GM12878 (cell line): ENCODE measurements at places on chromosomes 3 and 15.

GRCh38 chr3:69426967-69427304 lies 41.0 kb upstream of the FRMD4B start:
- H3K4me3 ChIP-seq, result no peak overlapping the region
- H3K4me1 ChIP-seq, result no peaks in the 10 kb centered on the region
- no peaks in the 10 kb centered on the region for H3K27me3 ChIP-seq
- no peaks in the 10 kb centered on the region for H3K36me3 ChIP-seq

DNA sequence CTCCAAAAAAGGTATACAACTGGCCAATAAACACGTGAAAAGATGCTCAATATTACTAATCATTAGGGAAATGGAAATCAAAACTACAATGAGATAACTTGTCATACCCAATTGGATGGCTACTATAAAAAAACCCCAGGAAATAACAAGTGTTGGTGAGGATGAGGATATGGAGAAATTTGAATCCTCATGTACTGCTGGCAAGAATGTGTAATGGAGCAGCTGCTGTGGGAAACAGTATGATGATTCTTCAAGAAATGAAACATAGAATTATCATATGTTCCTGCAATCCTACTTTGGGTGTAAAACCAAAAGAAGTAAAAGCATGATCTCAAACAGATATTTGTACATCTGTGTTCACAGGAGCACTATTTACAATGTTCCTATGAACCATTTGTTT lies 67.4 kb downstream of the RPLP1 start:
- H3K4me3 ChIP-seq, result no peak overlapping the region
- H3K36me3 ChIP-seq, result no peaks in the 10 kb centered on the region
- H3K4me1 ChIP-seq, result no peaks in the 10 kb centered on the region
- no peak overlapping the region for H3K27ac ChIP-seq
- H3K27me3 ChIP-seq, result peaks cover 10% of the 10 kb centered on the region
- no peak for DNase-seq

DNA sequence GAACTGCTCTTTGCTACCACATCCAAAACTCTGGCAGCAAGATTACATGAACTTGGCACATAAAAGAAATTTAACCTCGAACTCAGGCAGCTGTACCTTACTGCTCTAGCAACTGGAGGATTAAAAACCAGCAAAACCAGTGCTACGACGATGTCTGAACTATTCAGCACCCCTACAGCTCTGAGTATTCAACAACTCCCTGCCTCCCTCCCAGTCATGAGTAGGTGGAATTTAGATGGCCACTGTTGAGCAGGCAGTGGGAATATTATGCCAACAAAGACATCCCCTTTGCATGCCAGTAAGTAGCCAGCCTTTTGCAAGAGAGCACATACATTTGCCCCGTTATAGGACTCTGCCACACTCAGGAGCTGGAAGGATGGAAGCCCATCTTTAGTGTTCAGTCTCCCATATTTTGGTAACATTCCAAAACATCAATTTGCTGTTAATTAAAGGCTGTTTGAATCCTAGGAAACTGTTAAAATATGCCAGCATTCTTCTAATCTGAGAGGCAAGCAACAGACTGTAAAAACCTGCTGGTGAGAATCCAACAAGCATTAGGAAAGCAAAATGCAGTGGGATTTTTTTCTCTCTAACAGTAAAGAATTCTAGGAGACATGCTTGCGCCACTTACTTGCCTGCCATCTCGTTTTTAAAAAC lies 85.4 kb downstream of the ZNF385D start:
- no peak overlapping the region for H3K27ac ChIP-seq
- H3K36me3 ChIP-seq, result no peaks in the 10 kb centered on the region
- H3K4me1 ChIP-seq, result no peaks in the 10 kb centered on the region

GRCh38 chr15:87267798-87268197 lies 988.7 kb downstream of the NTRK3 start:
- no peak overlapping the region for H3K4me3 ChIP-seq
- no peak overlapping the region for H3K27ac ChIP-seq
- no peaks in the 10 kb centered on the region for H3K27me3 ChIP-seq
- no peaks in the 10 kb centered on the region for H3K4me1 ChIP-seq
- no peak for DNase-seq
